ENCODE measurements at places on chromosomes 5 and 9. TPM values are rescaled to one million over a fixed set of nuclear protein-coding genes. Genes with fewer than 3 reads are reported as not detected.

TRAF1 gene
- total RNA-seq = 5.3 TPM

CNTNAP3 gene
- 8.2 TPM for total RNA-seq

CTNND2 gene
- total RNA-seq = 0.36 TPM

FRRS1L gene
- 3.3 TPM for total RNA-seq

NTNG2 gene
- total RNA-seq = 12.0 TPM

DNA sequence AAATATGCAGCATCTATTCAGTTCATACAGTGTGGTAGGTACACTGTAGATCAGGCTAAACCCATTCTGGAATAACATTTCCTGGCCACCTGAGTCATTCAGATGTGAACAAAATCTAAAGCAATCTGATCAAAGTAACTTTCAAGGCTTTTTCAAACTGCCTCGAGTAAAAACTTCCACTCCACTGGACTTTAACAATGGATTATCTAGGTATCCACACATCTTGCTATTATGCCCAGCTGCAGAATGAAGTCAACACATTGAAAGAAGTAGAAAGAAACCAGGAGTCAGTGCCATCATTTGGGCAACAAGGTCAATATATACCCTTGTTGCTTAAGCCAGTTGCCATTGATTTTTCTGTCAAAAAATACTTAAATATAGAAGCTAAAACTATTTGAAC lies 1352.6 kb upstream of the NUDT12 start:
- DNase-seq = no peak

DNA sequence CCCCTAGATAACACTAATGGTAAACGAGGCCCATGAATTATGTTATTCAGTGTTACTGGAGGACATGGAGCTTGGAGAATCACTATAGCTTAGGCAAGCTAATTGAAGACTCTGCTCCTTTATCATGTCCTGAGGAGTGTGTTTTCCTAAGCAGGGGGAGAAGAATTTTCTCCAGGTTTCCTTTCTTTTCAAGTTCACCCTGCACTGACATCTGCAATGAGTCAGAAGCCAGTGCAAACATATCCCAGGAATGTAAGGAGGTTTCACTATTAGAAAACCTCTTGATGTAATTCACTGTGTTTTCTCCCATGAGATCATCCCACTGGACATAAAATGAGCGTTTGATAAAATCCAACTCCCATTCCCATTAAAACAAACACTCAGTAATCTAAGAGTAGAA lies 75.6 kb downstream of the DMRT2 start:
- DNase-seq = no peak

DNA sequence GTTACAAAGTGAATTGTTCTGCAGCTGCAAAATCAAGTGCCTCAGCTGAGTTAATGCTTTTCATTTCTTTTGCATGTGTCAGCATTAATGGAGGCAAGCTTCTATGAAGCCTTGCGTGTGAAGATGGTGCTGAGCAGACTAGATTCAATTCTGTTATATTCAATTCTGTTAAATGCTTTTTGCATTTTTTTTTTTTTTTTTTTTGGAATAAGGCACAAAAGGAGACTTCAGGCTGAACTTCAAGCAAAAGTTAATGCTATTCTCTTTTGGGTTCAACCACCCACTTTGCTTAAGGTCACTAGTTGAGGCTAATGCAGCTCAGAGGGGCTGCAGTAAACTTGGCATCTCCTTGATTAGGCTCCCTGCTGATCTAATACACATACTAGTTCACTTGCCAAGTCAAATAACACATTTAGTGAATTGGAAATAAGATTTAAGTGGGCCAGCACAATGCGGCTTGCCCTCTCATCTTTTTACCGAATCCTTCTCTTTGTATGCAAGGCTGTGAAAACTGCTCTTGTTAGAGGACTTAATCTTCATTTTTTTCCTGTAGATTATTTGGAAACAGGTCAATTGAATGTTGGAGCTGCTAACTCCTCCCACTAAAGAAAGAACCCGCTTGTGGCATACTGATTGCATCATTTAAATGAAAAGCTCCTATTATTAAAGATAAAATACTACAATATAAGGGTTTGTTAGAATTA lies 1020.2 kb downstream of the NR2F1-AS1 start:
- no peak for DNase-seq

GRCh38 chr9:4828761-4829160 lies 36.0 kb downstream of the RCL1 start:
- no peak for DNase-seq

GRCh38 chr5:42950456-42951292 lies 89.4 kb downstream of the ANXA2R start:
- DNase-seq = peak; percentile 85

DNA sequence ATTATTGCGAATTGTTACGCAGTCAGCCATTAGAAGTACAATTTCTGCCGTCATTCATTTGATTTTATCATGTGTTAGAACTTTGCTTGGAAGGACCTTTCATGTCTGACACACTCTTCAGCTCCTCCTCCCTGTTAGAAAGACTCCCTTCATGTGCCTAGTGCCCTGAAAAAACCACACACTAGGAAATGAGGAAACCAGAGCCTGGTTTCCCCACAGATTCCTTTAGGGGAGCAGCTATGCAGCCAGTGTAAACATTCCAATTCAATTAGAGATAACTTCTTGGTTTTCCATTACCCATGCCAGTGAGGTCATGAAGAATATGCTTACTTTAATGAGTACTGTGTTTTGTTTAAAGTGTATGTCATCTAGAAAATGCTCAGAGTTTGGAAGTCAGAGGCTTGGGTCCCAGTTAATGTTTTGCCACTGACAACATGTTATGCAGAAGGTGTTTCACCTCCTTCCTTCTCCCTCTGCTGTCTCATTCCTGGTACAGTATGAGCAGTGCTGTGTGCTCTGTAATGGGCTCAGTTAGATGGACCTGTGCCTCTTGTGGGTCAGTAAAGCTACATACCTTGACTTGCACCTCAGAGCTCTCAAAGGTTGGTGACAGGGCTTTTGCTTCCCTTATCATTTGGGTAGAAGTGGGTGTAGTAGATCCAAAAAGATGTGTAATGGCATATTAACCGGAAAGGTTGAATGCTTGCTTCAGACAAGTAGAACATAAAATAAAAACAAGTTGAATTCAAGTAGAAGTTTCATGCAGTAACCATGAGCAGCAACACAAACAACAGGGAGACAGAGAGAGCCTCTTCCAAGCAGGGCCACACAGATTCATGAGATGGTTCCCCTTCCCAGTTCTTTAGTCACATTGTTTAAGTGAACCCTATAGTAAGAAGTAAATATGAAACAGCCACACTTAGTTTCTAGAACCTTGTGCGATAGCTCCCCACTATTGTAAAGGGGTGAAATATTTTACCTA lies 52.6 kb upstream of the TNFAIP8 start:
- no peak for DNase-seq

DNA sequence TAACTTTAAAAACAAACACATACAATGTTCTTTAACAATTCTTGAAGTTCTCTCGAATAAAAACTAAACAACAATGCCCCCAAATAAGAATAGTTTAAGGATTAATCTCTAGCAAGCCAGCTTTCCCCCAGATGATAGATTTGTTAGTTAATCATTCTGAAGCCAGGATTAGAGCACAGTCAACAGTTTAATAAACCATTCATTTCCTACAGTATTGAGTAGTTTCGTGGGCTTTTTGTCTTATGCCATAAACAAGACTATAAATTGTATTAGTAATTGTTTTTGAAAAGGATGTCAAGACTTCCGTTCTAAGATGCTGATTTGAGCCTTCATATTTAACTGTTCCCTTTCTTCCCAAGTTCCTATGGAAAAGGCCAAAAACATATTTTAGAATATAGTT lies 136.6 kb downstream of the PIK3R1 start:
- no peak for DNase-seq

DNA sequence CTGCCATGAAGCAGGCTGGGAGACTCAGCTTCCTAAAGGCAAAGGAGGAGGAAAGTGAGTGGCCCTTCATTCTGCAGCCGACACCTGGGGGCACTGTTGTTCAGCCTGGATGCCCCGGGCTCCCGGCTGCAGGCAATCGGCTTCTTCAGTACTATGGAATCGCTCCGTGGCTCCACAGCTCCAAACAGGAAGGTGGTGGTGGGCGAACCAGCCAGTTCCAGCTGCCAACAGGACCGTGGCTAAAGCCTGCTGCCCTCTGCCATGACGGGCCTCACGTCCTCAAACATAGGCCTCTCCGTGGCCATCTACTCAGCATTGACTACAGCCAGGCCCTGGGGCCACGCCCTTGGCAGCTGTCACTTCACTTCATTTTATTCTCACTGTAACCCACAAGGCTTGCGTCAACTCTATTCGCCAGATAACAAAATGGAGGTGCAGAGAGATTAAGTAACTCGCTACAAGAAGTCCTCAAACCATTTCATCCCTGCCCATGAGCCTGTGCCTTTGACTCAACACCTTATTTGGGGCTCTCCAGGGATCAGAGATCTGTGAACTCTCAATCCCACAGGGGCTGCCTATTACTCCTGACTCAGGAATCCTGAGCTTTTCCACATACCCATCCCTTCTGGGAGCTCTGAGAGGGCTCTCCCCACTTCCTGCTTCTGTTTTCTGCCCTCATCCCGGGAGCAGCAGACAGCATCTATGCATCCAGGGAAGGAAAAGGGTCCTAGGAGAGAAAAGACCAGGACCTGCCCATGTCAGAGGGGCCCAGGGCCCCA lies 38.0 kb downstream of the PAX5 start:
- DNase-seq = no peak

Measured in sigmoid colon (tissue), 7 donors.